B cell (primary cell): ENCODE measurements at places on chromosomes 13 and 19.

GRCh38 chr19:9474975-9475374, 23.4 kb downstream of the ZNF560 start:
- DNase-seq = no peak
- H3K4me1 ChIP-seq = no peaks in the 10 kb centered on the region
- H3K27ac ChIP-seq = no peak overlapping the region

DNA sequence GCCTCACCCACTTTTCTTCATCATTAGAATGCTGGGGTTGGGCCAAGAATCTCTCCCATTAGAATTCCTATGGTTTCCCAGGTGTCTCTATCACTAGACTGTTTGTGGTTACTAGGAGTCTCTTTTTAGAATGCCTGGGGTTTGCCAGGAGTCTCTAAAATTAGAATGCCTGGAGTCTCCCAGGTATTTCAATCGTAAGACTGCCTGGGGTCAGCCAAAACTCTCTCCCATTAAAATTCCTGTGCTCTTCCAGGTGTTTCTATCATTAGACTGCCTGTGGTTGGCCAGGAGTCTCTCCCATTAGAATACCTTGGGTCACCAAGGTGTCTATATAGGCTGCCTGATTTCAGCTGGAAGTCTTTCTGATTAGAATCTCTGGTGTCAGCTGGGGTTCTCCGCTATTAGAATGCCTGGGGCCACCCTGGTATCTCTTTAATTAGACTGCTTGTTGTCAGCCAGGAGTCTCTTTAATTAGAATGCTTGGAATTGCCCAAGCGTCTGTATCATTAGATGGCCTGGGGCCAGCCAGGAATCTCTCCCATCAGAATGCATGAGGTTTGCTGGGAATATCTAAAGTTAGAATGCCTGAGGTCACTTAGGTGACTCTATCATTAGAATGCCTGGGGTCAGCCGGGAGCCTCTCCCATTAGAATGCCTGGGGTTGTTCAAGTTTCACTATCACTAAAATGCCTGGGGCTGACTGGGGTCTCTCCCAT, 1479.2 kb downstream of the UQCRFS1 start:
- no peaks in the 10 kb centered on the region for H3K36me3 ChIP-seq
- no peak for DNase-seq
- no peak overlapping the region for H3K27ac ChIP-seq
- H3K27me3 ChIP-seq = no peaks in the 10 kb centered on the region
- no peaks in the 10 kb centered on the region for H3K4me1 ChIP-seq
- H3K4me3 ChIP-seq = no peak overlapping the region

DNA sequence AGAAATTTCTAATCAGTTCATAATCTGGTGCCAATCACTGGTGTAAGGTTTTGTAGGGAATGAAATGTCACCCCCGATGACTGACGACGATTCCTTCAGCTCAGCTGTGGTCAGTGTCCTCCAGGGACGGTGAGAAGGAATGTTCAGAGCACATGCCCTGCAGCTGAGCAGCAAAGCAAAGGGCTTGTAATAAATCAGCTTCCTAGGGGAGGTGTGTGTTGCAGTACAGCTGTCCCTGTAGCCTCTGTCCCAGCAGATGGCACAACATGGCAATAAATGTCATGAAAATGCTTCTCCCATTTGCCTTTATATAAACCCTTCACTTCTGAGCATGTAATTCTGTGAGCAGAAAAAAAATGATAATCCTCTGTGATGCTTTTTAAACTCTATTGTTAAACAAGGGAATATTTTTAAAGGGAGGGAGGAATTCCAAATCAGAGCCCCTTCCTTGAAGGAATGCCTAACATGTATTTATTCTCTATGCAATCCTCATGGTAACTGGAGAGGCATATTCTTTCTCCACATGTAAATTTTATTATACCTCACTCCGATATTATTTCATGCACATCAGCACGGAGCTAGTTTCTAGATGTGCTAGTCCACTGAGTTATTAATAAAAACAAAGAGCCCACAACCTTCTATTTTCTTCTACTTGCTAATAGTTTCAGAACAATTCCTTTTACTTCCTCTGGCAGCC, 102.5 kb downstream of the FAM216B start:
- H3K27ac ChIP-seq = no peak overlapping the region
- no peak for DNase-seq
- no peaks in the 10 kb centered on the region for H3K36me3 ChIP-seq
- H3K4me3 ChIP-seq = no peak overlapping the region

DNA sequence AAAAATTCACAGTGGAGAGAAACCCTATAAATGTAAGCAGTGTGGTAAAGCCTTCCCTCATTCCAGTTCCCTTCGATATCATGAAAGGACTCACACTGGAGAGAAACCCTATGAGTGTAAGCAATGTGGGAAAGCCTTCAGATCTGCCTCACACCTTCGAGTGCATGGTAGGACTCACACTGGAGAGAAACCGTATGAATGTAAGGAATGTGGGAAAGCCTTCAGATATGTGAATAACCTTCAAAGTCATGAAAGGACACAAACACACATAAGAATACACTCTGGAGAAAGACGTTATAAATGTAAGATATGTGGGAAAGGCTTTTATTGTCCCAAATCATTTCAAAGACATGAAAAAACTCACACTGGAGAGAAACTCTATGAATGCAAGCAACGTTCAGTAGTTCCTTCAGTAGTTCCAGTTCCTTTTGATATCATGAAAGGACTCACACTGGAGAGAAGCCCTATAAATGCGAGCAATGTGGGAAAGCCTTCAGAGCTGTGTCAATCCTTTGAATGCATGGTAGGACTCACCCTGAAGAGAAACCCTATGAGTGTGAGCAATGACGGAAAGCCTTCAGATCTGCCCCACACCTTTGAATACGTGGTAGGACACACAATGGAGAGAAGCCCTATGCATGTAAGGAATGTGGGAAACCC, 16.1 kb upstream of the ZNF439 start:
- H3K36me3 ChIP-seq = peaks cover 6% of the 10 kb centered on the region
- H3K4me1 ChIP-seq = no peaks in the 10 kb centered on the region
- H3K27ac ChIP-seq = no peak overlapping the region
- no peak for DNase-seq

GRCh38 chr19:13121551-13122274, 3.6 kb downstream of the NACC1 start:
- peaks cover 35% of the 10 kb centered on the region for H3K4me1 ChIP-seq
- H3K27ac ChIP-seq = no peak overlapping the region
- no peak for DNase-seq
- H3K4me3 ChIP-seq = no peak overlapping the region
- H3K36me3 ChIP-seq = no peaks in the 10 kb centered on the region
- H3K27me3 ChIP-seq = no peaks in the 10 kb centered on the region

GRCh38 chr13:52665325-52665724, 12.7 kb downstream of the SUGT1 start:
- H3K36me3 ChIP-seq = peaks cover 63% of the 10 kb centered on the region
- H3K27me3 ChIP-seq = no peaks in the 10 kb centered on the region

DNA sequence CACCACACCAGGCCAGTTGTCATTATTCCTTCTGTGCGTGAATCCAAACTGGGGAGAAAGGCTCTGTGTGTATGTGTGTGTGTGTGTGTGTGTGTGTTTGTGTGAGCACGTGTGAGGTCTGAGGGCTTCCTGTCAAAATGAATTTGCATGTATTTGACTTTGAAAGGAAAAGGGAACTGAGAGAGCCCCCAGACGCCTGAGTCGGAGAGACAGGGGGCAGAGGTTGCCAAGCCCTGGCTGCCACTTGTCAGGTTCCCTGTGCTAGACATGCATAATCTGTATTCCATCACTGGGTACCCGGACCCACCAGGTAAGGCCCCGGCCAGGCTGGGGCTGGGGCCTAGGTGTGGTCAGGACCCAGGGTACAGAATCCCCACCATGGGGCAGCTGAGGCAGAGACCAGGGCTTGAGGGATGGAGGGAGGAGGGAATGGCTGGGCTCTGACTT, at the start of gene CLEC17A:
Gene CLEC17A, plus strand, starts transcription at position 191 of the 447 bp plus-strand sequence. Its CDS starts 77 bp downstream, at position 268.
- no peaks in the 10 kb centered on the region for H3K36me3 ChIP-seq
- H3K27me3 ChIP-seq = no peaks in the 10 kb centered on the region
- DNase-seq = peak; percentile 91

GRCh38 chr19:13176345-13176744, 26.1 kb downstream of the IER2 start:
- H3K4me1 ChIP-seq = peaks cover 43% of the 10 kb centered on the region
- H3K36me3 ChIP-seq = no peaks in the 10 kb centered on the region
- H3K27me3 ChIP-seq = no peaks in the 10 kb centered on the region
- no peak for DNase-seq
- no peak overlapping the region for H3K4me3 ChIP-seq

- H3K27ac ChIP-seq = no peak overlapping the region
- no peaks in the 10 kb centered on the region for H3K4me1 ChIP-seq
- H3K27me3 ChIP-seq = no peaks in the 10 kb centered on the region
- DNase-seq = no peak
- no peaks in the 10 kb centered on the region for H3K36me3 ChIP-seq
These were observed 187.9 kb downstream of the TEX29 start for GRCh38 chr13:111508164-111508870.

DNA sequence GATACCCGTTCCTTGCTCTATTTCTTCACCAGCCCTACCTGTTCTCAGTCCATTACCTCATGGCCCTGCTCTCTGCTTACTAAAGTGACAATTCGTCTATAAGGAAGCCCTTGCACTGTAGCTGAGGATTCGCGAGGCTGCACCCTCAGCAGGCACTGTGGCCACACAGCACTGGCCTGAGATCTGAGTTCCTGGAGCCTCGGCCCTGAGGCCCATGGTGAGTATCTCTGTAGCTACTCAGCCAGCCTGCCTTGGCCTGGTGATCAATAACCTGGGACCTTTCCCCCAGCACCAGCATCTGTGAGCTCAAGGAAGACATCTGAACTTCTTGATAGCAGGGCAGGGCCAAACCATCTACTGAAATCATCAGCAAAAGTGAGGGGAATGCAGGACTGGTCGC, 90.7 kb downstream of the RGCC start:
- H3K27ac ChIP-seq = no peak overlapping the region
- H3K27me3 ChIP-seq = no peaks in the 10 kb centered on the region
- no peak for DNase-seq
- no peaks in the 10 kb centered on the region for H3K4me1 ChIP-seq

GRCh38 chr13:73107481-73107880, 48.7 kb downstream of the KLF5 start:
- DNase-seq = no peak
- H3K4me1 ChIP-seq = no peaks in the 10 kb centered on the region
- H3K27me3 ChIP-seq = no peaks in the 10 kb centered on the region
- no peak overlapping the region for H3K27ac ChIP-seq
- H3K4me3 ChIP-seq = no peak overlapping the region

DNA sequence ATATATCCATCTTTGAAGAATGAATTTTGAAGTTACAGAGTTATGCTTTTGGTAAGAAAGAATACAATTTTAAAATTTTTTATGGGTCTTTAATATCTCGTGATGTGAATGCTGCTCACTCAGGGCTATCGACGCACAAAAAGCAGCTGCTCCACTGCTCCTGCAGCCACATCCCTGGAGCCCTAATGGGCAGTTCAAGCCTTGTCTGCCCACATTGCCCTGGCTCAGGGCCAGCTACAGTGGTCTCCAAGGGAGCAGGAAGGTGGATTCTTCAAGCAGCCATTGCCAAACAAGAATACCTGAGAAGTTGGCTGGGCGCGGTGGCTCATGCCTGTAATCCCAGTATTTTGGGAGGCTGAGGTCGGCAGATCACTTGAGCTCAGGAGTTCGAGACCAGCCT, 85.8 kb downstream of the IPO5 start:
- H3K27me3 ChIP-seq = no peaks in the 10 kb centered on the region
- no peaks in the 10 kb centered on the region for H3K36me3 ChIP-seq
- no peak overlapping the region for H3K4me3 ChIP-seq
- no peaks in the 10 kb centered on the region for H3K4me1 ChIP-seq

DNA sequence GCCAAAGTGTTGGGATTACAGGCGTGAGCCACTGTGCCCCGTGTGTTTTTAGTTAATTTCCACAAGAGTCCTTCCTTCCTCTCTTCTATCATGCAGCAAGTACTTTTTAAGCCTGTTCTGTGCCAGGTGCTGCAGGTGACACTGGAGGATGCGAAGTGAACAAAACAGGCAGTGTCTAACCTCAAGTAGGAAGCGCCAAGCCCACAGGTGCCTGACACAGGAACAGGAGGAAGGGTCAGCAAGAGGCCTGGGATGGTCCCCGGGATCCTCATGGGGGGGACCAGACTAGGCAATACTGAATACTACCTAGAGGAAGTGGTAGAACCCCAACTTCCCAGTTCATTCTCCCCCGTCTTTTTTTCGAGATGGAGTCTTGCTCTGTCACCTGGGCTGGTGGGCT, 1.8 kb upstream of the CALR start:
- H3K36me3 ChIP-seq = peaks cover 21% of the 10 kb centered on the region
- H3K27me3 ChIP-seq = no peaks in the 10 kb centered on the region
- peaks cover 46% of the 10 kb centered on the region for H3K4me1 ChIP-seq
- DNase-seq = peak; percentile 43

GRCh38 chr19:51691584-51692428, 1.3 kb upstream of the SPACA6 start:
- H3K4me3 ChIP-seq = no peak overlapping the region
- peaks cover 12% of the 10 kb centered on the region for H3K27me3 ChIP-seq
- H3K27ac ChIP-seq = no peak overlapping the region
- DNase-seq = no peak
- H3K4me1 ChIP-seq = peaks cover 15% of the 10 kb centered on the region

- no peak overlapping the region for H3K4me3 ChIP-seq
- no peaks in the 10 kb centered on the region for H3K27me3 ChIP-seq
- no peaks in the 10 kb centered on the region for H3K4me1 ChIP-seq
- no peak overlapping the region for H3K27ac ChIP-seq
These were observed 7.4 kb downstream of the ZNF671 start for GRCh38 chr19:57719901-57720519.

GRCh38 chr13:51191743-51192142, 30.5 kb upstream of the FAM124A start:
- H3K27me3 ChIP-seq = peaks cover 4% of the 10 kb centered on the region
- H3K4me3 ChIP-seq = no peak overlapping the region
- H3K36me3 ChIP-seq = no peaks in the 10 kb centered on the region
- DNase-seq = no peak
- H3K27ac ChIP-seq = no peak overlapping the region
- no peaks in the 10 kb centered on the region for H3K4me1 ChIP-seq

GRCh38 chr13:51683597-51683996, 99.3 kb downstream of the WDFY2 start:
- H3K4me3 ChIP-seq = no peak overlapping the region
- no peak for DNase-seq
- H3K27ac ChIP-seq = no peak overlapping the region
- no peaks in the 10 kb centered on the region for H3K27me3 ChIP-seq
- H3K4me1 ChIP-seq = no peaks in the 10 kb centered on the region

GRCh38 chr13:52779103-52779502, 39.5 kb upstream of the CNMD start:
- H3K27me3 ChIP-seq = no peaks in the 10 kb centered on the region
- no peak overlapping the region for H3K4me3 ChIP-seq
- no peak overlapping the region for H3K27ac ChIP-seq

DNA sequence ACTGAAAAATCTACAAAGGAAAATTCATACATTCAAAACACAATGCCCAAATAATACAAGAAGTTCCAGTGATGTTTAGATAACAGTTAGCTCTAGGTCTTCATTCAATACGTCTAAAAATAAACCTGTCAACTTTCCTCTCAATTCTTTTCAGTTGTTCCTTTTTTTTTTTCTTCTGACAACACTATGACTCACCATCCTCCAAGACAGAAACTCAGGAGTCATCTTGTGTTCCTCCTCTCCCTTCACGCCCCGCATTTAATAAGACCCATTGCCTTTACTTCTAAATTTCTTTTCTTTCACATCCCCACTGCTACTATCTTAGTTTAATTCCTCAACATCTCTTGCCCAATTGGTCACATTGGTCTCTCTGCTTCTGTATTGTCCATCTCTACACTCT, 759.9 kb downstream of the GPC5 start:
- no peaks in the 10 kb centered on the region for H3K36me3 ChIP-seq
- no peak overlapping the region for H3K4me3 ChIP-seq
- no peaks in the 10 kb centered on the region for H3K4me1 ChIP-seq

- H3K36me3 ChIP-seq = no peaks in the 10 kb centered on the region
- H3K4me1 ChIP-seq = no peaks in the 10 kb centered on the region
- no peak overlapping the region for H3K4me3 ChIP-seq
- no peaks in the 10 kb centered on the region for H3K27me3 ChIP-seq
- no peak for DNase-seq
- H3K27ac ChIP-seq = no peak overlapping the region
These were observed 144.6 kb upstream of the UBL3 start for GRCh38 chr13:29994911-29995595.
